Endothelial cell (in vitro differentiated cells): ENCODE measurements at places on chromosomes 4 and X.

DNA sequence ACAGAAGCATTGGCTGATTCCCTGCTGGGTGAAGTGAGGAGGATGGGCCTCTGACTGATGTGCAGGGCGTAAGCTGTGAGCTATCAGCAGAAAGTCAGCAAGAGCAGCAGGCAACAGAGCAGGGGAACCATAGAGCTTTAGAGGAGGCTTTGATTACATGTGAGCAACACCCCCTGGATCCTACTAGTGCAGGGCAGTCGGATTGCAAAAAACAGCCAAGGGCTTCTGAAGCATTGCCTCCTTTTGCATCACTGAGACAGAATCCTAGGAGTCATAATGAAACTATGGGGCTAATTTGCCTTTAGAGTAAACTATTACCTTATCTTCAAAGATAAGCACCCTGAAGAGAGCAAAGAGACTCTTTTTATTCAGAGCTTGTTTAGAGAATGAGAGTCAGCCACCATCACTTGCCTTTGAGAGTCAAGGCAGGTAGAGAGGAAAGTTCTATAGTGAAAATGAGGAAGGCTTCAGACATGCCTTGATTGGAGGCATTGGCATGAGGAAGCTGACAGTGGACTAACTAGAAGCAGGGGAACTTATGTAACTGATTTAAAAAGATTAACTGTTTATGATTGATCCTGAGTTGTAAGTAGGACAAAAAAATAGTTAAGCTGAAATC is 420.3 kb downstream of the PDHA2 start:
- DNase-seq = no peak

DNA sequence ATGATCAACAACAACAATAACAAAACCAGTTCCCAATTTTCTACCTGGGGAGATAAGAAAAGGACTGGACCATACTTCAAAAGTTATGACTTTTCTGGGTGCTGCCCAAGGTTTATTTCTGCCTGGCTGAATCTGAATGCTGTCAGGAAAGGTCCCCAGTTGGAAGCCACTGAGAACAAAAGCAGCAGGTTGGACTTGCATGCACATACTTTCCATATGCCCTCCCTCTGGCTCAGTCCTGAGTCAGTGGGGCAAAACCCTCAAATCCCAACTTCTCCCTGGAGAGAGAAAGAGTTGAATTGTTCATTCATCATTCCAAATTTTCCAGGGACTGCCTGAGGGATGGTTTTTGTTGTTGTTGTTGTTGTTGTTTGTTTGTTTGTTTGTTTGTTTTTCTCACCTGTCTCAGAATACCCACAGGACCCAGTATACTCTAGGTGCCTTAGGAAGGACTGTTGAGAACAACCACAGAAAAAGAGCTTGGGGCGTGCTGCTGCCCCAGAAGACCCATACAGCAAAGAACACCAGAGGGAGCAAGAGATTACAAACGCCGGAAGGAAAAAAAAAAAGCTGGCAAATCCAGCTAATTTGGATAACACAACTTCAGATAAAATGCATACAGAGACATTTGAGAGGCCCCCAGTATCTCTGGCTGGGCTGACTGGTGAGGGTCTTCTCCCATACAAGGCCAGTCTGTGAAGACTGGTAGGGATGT is 138.9 kb upstream of the INPP4B start:
- DNase-seq = no peak

GRCh38 chr4:996030-996996 is 3.1 kb upstream of the SLC26A1 start:
- DNase-seq = no peak

- no peak for DNase-seq
Observed at GRCh38 chrX:39642071-39642470, 455.7 kb downstream of the BCOR start.

- no peak for DNase-seq
Observed at GRCh38 chrX:50202539-50202938, 1.7 kb upstream of the AKAP4 start.

GRCh38 chr4:14445882-14446281 is 556.4 kb upstream of the CPEB2 start:
- DNase-seq = no peak

DNA sequence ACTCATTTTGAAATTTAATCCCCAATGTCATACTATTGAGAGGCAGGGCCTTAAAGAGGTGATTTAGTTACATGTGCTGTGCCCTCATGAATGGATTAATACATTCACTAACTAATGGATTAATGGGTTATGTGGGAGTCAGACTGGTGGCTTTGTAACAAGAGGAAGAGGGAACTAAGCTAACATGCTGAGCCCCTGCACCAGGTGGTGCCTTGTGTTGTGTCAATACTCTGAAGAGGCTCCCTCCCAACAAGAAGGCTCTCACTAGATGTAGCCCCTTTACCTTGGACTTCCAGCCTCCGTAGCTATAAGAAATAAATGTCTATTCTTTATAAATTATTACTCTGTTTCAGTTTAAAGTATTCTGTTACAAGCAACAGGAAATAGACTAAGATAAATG is 411.9 kb upstream of the EMCN start:
- DNase-seq = no peak

- no peak for DNase-seq
Observed at GRCh38 chr4:88792268-88792781, 94.7 kb upstream of the NAP1L5 start.

DNA sequence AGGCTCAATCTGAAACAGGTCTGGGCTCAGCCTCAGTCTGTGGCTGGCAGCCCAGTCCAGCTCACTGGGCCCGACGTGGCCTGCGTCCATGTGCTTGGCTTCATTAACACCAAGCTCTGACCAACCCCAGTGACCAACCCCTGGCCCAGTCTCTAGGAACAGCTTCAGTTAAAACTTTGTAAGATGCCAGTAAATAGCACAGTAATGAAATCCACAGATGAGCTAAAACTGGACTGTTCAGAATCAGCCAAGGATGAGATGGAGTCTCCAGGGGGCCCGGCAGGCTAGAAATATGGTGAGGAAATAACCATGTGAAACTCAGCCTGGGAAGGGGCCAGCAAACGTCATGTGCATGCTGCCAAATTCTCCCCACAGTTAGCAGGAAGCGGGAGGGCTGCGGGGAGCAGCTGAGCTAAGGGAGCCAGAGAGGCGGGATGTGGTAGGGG is 37.1 kb upstream of the XPNPEP2 start:
- no peak for DNase-seq

DNA sequence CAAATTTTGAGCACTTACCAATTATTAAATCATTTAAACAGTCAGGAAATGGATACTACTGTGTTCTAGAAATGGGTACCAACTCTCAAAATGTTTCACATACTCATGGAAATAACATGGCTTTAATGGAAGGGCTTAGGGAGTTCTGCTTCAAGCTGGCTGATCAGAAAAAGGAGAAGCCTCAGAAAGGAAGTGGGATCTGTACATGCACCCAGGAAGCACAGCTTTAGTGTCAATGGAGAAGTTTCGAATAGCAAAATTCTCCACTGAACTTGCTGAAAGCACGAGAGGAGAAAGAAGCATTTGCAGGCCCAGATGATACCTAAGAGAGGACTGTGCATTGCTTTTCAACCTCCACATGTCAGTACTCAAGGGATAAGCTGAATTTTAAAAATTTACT is 11.1 kb upstream of the HS3ST1 start:
- no peak for DNase-seq

DNA sequence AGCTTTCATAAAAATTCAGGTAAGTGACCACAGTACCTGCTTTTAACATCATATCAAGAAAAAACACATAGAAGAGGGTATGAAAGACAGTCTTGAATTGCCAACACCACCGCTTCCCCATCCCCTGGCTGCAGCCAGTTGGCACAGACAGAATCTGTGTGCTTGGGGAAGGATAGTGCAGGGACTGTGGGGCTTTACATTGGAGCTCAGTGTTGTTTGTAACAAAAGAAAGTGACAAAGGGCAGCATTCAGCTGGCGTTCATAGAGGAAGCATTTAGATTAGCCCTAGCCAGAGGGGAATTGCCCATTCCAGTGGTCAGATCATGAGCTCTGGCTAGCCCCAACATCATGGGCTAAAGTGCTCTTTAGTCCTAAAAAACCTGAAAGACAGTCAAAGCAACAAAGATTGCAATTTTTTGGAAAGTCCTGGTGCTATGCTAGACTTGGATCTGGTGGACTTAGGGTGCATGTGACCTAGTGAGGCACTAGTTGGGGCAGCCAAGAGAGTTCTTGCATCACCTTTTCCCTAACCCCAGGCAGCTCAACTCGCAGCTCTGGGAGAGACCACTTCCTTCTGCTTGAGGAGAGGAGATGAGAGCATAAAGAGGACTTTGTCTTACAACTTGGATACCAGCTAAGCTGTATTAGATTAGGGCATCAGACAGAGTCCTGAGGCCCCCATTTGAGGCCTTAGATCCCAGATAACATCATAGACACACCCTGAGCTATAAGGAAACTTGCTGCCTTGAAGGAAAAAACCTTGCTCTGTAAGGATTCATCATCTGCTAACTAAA is 1602.4 kb upstream of the ADGRL3 start:
- no peak for DNase-seq

GRCh38 chr4:39881789-39882188 is 95.9 kb downstream of the PDS5A start:
- DNase-seq = no peak

- DNase-seq = no peak
Observed at GRCh38 chrX:23390979-23391378, 56.3 kb downstream of the PTCHD1 start.

GRCh38 chrX:20029728-20030127 is 38.9 kb upstream of the BCLAF3 start:
- no peak for DNase-seq

- DNase-seq = no peak
Observed at GRCh38 chr4:151489462-151490203, 80.7 kb downstream of the FHIP1A start.

DNA sequence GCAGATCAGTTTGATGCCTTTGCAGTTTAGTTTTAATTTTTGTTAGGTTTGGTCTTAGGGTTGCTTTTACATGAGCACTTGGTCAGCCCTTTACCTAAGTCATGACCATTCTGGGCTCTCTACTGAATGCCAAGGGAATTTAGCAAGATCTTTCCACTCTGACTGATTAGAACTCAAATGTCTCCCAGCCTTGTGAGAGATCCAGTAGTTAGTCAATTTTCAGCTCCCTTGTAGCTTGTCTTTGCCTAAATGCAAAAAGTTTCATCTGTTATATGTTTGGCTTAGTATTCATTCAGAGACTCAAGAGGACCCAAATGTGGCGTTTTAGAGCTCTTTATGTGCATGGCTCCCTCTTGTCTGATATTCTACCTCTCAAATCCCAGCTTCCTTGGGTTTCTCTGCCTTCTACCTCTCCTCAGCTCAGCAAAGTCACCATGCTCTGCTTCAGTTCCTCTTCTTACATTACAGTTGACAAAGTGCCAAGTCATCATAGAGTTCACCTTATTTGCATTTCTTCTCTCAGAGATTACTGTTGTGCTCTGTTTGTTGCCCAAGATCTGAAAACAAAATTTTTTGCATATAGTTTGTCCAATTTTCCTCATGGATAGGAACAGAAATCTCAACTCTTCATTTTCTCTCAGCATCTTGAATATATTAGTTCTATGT is 17.5 kb upstream of the JAKMIP1 start:
- no peak for DNase-seq

GRCh38 chrX:154548028-154548316 is 552 bp downstream of the IKBKG start:
- no peak for DNase-seq

DNA sequence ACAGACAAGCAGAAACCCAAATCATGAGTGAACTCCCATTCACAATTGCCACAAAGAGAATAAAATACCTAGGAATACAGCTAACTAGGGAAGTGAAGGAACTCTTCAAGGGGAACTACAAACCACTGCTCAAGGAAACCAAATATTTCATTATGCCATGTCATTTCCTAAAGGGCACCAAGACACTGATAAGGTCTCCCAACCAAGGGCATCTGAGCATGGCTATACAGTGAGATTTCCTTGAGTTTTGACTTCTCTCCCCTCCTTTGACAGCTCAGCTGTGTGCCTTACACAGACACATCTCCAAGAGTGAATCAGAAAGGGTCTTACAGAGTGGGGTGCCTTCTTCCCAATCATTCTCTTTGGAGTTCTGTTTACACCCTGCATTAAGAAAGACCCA is 40.4 kb downstream of the PCDH7 start:
- no peak for DNase-seq

- no peak for DNase-seq
Observed at GRCh38 chr4:180512801-180513475, 1730.3 kb upstream of the TENM3 start.

DNA sequence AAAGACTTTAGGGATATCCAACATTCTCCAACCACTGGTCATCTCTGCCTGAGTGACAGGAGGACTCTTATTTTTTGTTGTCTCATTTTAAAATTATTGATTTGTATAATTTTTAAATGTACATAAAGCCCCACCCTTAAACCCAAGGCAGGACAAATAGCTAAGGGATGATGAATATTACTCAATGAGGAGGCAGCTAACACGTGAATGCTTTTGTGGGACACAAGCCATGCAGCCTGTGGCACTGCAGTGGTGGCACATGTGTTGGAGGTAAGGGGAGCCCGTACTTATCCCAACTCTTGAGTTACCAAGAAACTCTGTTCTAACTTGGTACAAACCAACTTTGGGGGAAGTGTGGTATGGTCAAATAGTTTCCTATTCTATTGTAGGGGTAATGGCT is 19.5 kb downstream of the MID1IP1 start:
- no peak for DNase-seq

GRCh38 chr4:8817813-8818062 is 53.9 kb downstream of the HMX1 start:
- peak; percentile 2 for DNase-seq

DNA sequence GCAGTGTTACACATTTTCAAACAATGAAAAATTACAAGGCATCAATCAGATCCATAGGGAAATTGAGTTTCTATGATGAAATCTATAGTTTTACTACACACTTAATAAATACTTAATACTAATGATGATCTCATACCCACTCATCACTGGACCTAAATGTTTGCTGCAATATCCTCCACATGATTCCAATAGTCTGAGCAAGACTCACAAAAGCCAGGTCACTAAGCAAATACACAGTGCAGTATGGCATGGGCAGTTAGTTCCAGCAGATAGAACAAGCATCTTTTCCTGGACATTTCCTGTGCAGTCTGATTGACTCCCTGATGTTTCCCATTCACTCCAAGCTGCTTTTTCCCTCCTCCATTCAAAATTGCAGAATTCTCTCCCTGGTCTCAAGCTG is 109.0 kb upstream of the ATOH1 start:
- no peak for DNase-seq

GRCh38 chr4:57154191-57154590 is 44.0 kb upstream of the IGFBP7 start:
- DNase-seq = no peak

- no peak for DNase-seq
Observed at GRCh38 chr4:6773106-6773505, 9.4 kb upstream of the KIAA0232 start.
